ENCODE measurements at places on chromosomes 13 and 19.
A peak's percentile ranks its signal among the peaks of the same experiment; 100 is the strongest.

GRCh38 chr13:76759877-76760276 is 126.3 kb downstream of the KCTD12 start:
- DNase-seq, result no peak

DNA sequence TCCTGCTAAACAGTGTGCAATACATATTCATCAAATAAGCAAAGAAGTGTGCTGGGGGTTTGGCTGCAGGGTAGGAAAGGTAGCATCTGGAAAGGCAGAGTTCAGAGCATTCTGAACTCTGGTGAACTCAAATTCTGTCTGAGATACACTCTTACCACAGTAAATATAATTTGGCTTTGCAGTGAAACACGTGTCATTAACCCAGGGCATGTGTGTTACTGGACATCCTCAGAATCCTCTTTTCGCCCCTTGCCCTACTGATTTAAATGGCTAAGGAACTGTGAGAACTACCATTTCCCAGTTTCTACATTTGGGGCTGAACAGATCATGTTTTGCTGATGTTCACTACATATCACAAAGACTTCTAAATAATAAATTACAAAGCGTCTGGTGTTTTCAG is 562.8 kb upstream of the SGCG start:
- DNase-seq, result no peak

DNA sequence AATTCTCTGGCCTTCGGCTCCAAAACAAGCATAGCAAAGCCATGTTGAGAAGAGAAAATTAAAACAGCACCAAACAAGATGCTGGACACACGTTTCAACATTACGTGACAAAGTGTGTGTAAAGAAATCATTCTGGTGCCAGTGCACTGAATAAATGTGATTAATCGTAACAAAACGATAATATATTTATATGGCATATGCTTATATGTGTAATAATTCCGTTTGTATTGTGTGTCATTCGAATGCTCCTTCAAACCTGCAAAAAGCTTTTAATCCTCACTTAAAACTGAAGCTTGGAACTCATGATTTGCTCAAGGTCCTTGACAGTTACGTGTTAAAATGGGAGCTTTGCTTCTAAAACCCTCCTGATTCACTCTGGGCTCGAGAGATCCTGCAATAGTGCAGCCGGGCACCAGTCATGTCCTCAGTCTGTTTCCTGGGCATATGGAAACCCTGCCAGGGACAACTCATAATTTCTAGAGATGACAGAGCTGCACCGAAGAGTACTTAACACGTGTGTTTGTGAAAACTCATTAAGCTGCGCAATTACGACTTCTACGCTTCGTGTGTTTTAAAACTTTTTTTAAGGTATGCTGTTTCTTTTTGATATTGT is 731 bp upstream of the AKAP8L start:
- no peak for DNase-seq

DNA sequence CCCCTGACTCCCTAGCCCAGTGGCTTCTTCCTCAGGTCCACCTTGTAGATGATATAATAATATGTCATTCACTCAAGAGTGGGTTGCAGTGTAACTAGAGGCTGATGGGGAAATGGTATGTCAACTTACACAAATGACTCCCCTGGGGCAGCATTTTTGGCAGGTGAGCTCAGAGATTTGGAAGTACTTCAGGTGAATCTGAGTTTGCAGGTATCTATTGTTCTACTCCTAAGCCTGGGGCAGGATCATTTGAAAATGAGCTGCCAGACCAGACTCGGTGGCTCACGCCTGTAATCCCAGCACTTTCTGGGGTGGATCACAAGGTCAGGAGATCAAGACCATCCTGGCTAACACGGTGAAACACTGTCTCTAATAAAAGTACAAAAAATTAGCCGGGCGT is 11.6 kb upstream of the CNMD start:
- no peak for DNase-seq

- no peak for DNase-seq
These were observed 751 bp downstream of the ERVK3-1 start for GRCh38 chr19:58305932-58306323.

DNA sequence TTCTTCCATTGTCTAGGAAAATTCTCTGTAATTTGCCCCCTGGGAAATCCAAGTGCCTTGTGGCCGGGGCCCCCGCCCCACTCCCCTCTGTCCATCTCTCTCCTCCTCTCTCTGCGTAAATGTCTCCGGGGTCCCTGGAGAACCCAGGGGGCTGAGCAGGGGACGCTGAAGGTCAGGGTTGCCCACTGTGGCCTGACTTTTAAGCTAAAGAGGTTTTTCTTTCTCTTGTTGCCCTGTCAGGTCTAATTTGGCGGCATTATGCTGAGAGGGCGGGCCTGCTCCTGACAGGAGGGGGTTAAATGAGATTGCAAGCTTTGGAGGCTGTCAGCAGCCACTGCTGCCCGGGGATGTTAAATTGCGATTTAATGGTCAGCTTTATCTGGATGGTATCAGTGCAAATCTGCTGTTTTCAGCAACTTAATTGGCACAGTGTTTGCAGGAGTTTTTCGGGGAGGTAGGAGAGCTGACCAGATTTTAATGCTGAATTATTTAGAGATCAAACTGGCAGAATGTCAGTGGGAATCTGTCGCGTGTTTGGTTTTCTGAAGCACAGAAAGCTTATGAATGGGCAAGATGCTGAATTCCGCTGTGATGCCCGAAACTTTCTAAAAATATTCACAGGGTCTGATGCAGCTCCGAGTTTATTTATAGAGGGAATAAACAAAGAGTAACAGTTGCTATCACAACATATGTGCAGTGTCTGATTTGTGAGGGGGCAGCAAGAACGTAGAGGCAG is 93.2 kb upstream of the SOX1 start:
- DNase-seq, result no peak

DNA sequence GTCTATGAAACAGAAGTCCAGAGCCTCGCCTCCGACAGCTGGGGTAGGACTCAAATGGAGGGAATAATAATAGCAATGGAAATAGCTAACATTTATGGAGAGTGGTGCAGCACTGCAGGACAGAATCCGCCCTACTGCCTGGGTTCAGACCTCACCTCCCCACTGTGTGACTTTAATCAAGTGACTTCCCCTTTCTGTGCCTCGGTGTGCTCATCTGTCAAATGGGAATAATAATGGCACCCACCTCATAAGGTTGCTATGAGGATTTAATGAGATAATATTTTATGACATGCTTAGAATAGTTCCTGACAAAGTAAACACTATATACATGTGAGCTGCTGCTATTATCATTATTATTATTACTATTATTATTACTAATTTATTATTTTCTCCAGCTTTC is 3.2 kb downstream of the LRFN1 start:
- DNase-seq, result no peak

DNA sequence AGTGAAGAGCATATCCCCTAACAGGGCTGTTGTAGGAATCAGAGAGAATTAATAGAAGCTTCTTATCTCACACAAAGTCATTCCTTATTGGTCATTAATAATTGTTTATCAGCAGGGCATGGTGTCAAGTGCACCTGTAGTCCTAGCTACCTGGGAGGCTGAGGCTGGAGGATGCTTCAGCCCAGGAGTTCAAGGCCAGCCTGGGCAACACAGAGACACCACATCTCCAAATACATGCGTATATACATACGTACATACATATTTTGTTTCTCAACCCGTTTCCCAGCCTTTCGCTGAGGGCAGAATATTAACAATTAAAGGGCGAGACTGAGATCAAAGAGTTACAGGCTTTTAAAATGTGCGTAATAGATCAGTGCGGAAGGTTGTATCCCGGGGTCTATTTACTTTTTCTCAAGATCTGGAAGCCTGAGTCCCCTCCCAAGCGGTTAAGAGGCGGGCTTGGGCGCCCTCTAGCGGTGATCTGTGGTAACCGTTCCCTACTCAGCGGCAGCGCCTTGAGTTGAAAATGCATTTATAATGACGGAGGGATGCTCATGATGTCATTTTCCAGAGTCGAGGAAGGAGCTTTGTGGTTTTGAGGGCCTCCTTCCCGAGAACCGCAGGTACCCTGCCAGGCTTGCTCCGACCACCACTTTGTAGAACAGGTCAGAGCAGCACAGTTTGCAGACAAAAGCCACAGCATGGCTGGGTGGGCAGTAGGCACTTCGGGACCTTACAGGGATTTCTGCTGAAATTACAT is 169.6 kb upstream of the GPR12 start:
- peak; percentile 27 for DNase-seq

DNA sequence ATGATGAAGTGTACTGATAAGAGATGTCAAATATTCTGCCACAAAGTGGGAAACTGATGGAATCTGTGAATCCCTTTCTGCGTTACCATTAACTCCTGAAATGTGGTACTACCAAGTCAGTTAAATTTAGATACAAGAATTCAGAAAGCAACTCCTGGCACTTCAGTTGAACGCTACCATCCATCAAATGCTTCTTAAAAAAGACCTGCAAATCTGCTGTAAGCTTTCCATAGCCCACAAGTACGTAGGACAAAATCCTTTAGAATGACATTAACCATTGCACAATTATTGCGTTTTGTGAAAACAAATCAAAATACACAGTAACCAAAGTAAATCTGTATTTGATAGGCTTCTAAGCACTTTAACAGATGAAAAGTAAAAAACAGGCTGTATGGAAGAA is 5.4 kb downstream of the SMAD9 start:
- DNase-seq, result no peak

GRCh38 chr13:110838116-110838515 is 76.8 kb downstream of the ANKRD10 start:
- no peak for DNase-seq

- no peak for DNase-seq
These were observed 12.1 kb downstream of the RNASEH2B start for GRCh38 chr13:50921706-50922105.
